Activated T-helper 1 cell treated with anti-CD3 and anti-CD28 coated beads, Interleukin-12 subunit alpha, Interleukin-12 subunit beta, Interleukin-2, Interleukin-4 antibody, amounts not matched to agents 30 ng/mL and 10 ng/mL and 1 ng/mL, durations not matched to agents 14 hours and 24 hours and 36 hours (primary cell): ENCODE measurements at places on chromosomes 3 and 15. TPM values are rescaled to one million over a fixed set of nuclear protein-coding genes. Genes with fewer than 3 reads are reported as not detected.
A peak's percentile ranks its signal among the peaks of the same experiment; 100 is the strongest.

NUP210 gene
- total RNA-seq, result 149 and 152 TPM in 2 replicates

C2CD4A gene
- 0.13 and 0.17 TPM in 2 replicates for total RNA-seq

- H3K4me3 ChIP-seq, result no peak overlapping the region
- H3K4me1 ChIP-seq, result no peaks in the 10 kb centered on the region
- no peak overlapping the region for H3K27ac ChIP-seq
- peaks cover 4% of the 10 kb centered on the region for H3K27me3 ChIP-seq
- DNase-seq, result no peak
- H3K36me3 ChIP-seq, result no peaks in the 10 kb centered on the region
Observed at GRCh38 chr3:190003681-190004123, 117.0 kb downstream of the P3H2 start.

DNA sequence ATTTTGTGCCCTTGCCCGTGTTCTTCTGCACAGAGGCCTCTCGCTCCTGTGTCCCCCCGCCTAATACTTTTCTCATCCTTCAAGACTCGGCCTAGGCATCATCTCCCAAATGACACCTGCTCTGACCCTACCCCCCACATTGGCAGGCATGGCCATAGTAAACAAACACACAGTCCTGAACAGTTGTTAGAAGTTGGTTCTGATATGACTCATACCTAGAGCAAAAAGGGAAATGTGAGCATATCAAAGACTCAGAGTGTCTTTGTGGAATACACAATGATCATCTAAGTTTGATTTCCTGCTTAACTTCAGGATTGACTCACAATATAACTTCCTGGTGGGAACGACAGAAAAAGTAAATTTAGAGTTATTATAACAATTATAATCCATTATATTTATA lies 120.5 kb downstream of the POLR2M start:
- H3K4me3 ChIP-seq, result no peak overlapping the region
- peaks cover 9% of the 10 kb centered on the region for H3K4me1 ChIP-seq
- H3K27me3 ChIP-seq, result peaks cover 12% of the 10 kb centered on the region
- peak overlapping the region; percentile 41 for H3K27ac ChIP-seq
- DNase-seq, result no peak

DNA sequence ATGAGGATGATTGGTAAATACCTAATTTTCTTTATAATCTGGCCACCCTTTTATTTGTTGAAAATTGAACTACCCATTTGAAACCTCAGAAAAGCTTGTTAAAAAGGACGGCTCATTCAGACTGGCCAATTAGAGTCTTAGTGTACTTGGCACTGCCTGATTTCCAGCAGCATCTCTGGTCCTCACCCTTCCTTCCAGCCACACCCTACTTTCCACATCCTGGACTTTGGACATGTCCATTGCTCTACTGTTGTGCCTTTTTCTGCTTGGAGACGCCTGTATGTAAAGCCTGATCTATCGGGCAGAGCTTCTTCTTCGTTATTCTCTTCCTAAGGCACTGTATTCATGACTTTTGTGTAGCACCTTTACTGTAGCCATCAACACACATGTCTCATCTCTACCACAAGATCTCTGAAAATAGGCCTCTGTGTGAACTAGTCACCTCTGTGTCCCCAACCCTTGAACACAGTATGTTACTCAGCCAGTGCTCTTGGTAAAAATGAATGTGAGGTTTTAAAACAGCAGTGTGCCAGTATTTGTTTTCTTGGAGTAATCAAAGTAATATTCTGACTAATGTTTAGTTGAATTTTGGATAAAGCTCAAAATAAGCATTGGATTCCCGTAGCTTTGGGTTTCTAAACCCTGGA lies 6.8 kb downstream of the RBM5 start:
- H3K27ac ChIP-seq, result no peak overlapping the region
- peaks cover 30% of the 10 kb centered on the region for H3K4me1 ChIP-seq
- H3K4me3 ChIP-seq, result no peak overlapping the region

PLA2G4F gene
- total RNA-seq, result not detected in 2 replicates

MAPKBP1 gene
- total RNA-seq, result 26.3 and 28.2 TPM in 2 replicates

PCSK6 gene
- 3.0 and 3.7 TPM in 2 replicates for total RNA-seq

GRCh38 chr15:56839099-56839498 lies 79.3 kb upstream of the TCF12 start:
- H3K27ac ChIP-seq, result no peak overlapping the region
- no peaks in the 10 kb centered on the region for H3K36me3 ChIP-seq
- H3K27me3 ChIP-seq, result peaks cover 16% of the 10 kb centered on the region
- no peak for DNase-seq
- no peak overlapping the region for H3K4me3 ChIP-seq
- peaks cover 6% of the 10 kb centered on the region for H3K4me1 ChIP-seq

GRCh38 chr3:153855772-153856171 lies 265.4 kb upstream of the ARHGEF26 start:
- no peak overlapping the region for H3K4me3 ChIP-seq
- H3K4me1 ChIP-seq, result no peaks in the 10 kb centered on the region
- peaks cover 1% of the 10 kb centered on the region for H3K27me3 ChIP-seq
- H3K27ac ChIP-seq, result no peak overlapping the region
- DNase-seq, result no peak

ZNF774 gene
- total RNA-seq, result 1.6 and 2.1 TPM in 2 replicates

- no peak overlapping the region for H3K4me3 ChIP-seq
- H3K36me3 ChIP-seq, result peaks cover 3% of the 10 kb centered on the region
- no peaks in the 10 kb centered on the region for H3K27me3 ChIP-seq
- peaks cover 11% of the 10 kb centered on the region for H3K4me1 ChIP-seq
Observed at GRCh38 chr3:119420196-119420595, 43.2 kb downstream of the TMEM39A start.

GRCh38 chr3:46693038-46693891 lies at the start of gene ALS2CL:
Gene ALS2CL, minus strand, starts transcription at chr3:46693679. Its CDS starts 4,239 bp downstream, at chr3:46689440.
- H3K4me1 ChIP-seq, result peaks cover 33% of the 10 kb centered on the region
- H3K27me3 ChIP-seq, result peaks cover 20% of the 10 kb centered on the region
- H3K27ac ChIP-seq, result no peak within 1 kb of the TSS

DNA sequence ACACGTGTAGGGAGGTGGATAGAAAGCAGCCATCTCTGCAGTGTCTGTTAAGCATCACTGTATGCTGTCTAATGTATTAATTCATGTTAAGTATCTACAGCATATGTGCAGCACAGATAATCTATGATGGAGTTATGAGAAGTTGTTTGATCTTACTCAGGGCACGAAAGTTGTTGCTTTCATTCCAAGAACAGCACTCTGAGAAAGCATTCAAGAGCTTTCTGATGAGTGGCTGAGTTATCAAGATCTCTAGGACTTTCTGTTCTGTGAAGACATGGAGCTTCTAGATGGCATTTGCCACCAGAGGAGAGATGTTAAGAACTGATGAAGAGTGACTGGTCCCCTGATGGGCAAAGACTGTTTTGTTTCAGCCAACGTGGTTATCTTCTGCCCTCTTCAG lies 22.6 kb upstream of the TPRG1 start:
- no peaks in the 10 kb centered on the region for H3K36me3 ChIP-seq
- H3K27ac ChIP-seq, result no peak overlapping the region
- DNase-seq, result no peak
- peaks cover 7% of the 10 kb centered on the region for H3K27me3 ChIP-seq

CD276 gene
- 29.0 and 29.2 TPM in 2 replicates for total RNA-seq

- H3K4me3 ChIP-seq, result no peak overlapping the region
- no peaks in the 10 kb centered on the region for H3K4me1 ChIP-seq
- no peaks in the 10 kb centered on the region for H3K27me3 ChIP-seq
- no peak overlapping the region for H3K27ac ChIP-seq
Observed at GRCh38 chr3:94596887-94597566, 534.2 kb downstream of the NSUN3 start.

DNA sequence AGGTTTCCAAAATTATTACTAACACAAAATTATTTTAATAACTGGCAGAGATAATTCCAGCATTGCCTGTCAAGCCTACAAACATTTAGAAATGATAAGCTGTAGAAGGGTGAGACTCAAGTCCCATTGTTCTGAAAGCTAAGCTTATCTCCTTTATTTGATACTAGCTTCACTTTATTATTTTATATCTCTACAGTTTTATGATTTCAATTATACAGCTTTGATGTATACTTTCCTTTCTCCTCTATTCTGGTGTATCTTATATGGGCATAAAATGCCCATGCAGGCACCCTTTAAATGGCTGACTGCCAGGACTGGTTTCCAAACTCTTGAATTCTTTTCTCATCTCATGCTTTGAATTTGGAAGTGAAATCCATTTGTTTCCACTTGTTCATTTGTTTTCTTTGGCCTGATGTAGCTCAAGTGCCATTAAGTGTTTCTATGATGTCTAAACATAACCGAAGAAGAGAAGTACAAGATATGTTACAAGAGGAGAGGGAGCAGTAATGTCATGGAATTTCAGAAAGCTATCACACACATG lies 372.1 kb upstream of the ARHGEF26 start:
- peaks cover 3% of the 10 kb centered on the region for H3K27me3 ChIP-seq
- DNase-seq, result no peak
- H3K4me3 ChIP-seq, result no peak overlapping the region
- no peaks in the 10 kb centered on the region for H3K36me3 ChIP-seq
- no peak overlapping the region for H3K27ac ChIP-seq

- H3K4me1 ChIP-seq, result no peaks in the 10 kb centered on the region
- H3K27me3 ChIP-seq, result no peaks in the 10 kb centered on the region
- no peak for DNase-seq
- H3K27ac ChIP-seq, result no peak overlapping the region
- no peak overlapping the region for H3K4me3 ChIP-seq
Observed at GRCh38 chr15:22919171-22919570, 61.0 kb downstream of the CYFIP1 start.

ZNF106 gene
- 62.8 and 63.9 TPM in 2 replicates for total RNA-seq

FEZF2 gene
- not detected in 2 replicates for total RNA-seq

DNA sequence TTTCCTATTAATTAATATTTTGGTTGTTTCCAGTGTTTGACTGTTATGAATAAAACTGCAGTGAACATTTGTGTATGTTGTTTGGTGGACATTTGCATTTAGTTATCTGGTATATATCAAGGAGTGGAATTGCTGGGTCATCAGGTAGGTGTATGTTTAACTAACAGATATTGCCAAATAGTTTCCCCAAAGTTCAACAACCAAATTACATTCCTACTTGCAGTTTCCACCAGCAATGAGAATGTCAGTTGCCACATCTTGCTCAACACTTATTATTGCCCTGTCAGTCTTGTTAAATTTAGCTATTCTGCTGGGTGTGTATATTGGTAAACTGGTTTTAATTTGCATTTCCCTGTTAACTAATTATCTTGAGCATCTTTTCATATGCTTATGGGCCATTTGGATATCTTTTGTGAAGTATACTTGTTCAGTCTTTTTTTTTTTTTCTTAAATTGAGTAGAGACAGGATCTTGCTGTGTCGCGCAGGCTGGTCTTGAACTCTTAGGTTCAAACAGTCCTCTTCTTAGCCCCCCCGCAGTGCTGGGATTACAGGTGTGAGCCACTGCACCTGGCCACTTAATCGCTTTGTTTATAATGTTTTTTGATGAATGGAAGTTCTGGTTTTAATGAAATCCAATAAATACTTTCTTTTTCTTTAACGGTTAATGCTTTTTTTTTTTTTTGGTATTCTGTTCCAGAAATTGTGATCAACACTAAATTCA lies 7.9 kb downstream of the FEM1B start:
- H3K27ac ChIP-seq, result peak overlapping the region; percentile 15
- DNase-seq, result no peak
- no peak overlapping the region for H3K4me3 ChIP-seq

LXN gene
- 16.4 and 17.7 TPM in 2 replicates for total RNA-seq
